ENCODE measurements at places on chromosomes 6 and 20.

DNA sequence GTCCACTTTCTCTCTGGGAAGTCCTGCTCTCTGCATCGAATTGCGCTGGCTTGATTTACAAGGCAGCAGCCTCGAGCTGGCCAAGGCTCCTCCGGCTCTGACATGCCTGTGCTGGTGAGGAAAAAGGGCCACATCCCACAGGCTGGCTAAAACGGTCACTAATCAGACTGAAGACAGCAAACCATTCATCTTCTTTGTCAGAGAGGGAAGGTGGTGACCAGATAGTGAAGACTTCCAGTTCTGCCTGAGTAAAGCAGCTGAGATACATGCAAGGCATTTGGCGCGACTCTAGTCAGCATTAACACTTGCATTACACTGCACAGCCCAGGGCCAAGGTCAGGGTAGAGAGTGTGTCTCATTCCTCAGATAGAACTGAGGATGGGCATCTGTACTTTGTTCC, 203.2 kb upstream of the MAP3K7 start:
- DNase-seq, result no peak

GRCh38 chr6:47070461-47070860, 28.3 kb upstream of the ADGRF1 start:
- no peak for DNase-seq

DNA sequence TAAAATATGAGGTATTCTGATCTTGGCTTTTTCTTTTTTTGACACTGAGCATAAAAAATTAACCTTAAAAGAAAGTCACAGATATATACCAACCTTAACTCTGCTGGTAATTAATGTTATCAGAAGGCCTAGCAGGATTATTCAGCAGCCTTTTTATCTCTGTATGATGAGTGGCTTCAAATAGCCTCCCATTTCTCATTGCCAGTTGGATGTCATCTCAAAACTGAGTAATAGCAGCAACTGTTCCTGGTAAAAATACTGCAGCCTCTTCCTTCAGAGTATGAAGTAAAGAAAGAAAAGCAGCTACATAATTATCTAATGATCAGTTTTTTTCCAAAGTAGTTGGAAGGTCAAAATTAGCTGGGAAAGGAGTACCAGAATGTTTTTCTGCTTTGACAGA, 24.9 kb upstream of the HDGFL1 start:
- no peak for DNase-seq

- no peak for DNase-seq
These were observed 245.1 kb upstream of the RSPO3 start for GRCh38 chr6:126873351-126873750.

DNA sequence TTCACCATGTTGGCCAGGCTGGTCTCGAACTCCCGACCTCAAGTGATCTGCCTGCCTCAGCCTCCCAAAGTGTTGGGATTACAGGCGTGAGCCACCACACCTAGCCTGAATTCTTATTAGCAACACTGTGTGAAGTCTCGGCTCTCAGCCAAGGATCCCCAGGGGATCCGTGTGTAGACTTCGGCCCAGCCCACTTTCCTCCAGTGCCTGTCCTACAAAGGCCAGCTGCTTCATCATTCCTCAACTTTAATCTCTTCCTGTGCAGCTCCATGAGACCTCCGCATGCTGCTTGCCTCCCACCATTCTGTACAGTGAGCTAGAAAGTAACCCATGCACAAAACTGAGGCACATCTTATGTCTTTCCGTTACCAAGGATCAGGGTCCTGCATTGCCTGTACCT, 71.8 kb downstream of the SAMD3 start:
- no peak for DNase-seq

GRCh38 chr6:31158863-31159855, 770 bp downstream of the TCF19 start:
- peak; percentile 71 for DNase-seq
